ENCODE measurements at places on chromosomes 5 and 9.

- DNase-seq: no peak
These were observed 481.3 kb downstream of the DMRT2 start for GRCh38 chr9:1531424-1531823.

DNA sequence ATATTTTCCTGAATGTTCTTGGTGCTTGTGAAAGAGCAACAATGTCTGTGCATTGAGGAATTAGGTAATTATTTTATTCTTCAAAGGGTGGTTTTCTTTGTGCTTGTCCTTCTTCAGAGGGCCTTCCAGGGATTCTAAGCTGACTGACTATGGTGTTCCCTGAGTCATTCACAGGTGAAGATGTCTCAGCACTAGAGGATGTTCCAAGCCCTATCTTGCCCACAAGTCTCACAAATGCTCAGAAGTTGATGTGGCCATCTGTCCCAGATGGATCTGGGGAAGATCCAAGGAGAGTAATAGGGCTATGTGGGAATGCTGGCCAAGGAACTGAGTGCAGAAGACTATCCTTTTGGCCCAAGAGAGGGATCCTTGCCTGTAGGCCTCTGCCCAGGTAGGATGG lies 120.9 kb downstream of the ADAMTSL1 start:
- no peak for DNase-seq

GRCh38 chr5:175695161-175696126 lies 37.6 kb downstream of the HRH2 start:
- no peak for DNase-seq

- no peak for DNase-seq
These were observed 367.9 kb upstream of the GRAMD2B start for GRCh38 chr5:126055348-126055729.

DNA sequence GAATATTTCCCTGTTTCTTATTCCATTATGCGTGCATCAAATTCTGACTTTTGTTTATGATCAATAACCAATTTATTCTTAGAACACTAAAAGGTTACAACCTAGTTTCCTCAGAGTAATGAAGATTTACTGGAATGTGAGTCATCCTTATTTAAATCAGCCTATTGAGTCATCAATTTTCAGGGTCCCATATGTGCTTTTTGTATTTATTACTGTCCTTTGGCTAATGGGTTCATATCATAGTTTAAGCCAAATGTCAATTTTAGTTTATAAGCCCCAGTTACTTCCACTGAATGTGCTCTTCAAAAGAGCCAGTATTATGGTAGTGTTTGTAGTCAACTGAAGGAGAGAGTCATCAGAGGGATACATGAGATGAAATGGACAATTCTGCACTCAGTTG lies 359.2 kb downstream of the PRR16 start:
- peak; percentile 11 for DNase-seq

GRCh38 chr5:125483609-125484008 lies 737.2 kb upstream of the ZNF608 start:
- DNase-seq: no peak

DNA sequence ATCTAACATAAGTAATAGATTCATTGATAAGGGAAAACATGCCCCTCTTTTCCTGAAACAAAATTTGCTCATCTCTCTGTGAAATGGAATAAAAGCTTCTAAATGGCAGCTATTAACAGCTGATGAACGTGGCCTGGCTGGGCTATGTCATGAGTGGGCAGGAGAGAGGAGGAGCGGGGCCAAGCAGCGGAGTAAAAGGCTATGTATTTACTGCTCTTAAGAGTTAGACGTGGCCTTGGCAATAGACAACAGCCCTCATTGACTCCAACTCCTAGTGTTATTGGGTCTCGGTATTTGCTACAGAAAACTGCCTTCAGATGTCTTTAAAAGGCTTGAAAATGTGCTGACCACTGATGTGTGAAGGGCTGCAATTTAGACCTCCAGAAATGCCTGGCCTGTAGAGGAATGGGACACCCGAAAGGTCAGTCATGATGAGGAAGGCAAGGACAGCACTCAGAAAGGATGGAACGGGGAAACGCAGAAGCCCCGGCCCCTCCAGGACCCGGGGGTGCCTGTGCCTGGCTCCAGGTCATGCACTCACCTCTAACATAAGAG lies 116.8 kb downstream of the PDZD2 start:
- DNase-seq: no peak

- peak; percentile 28 for DNase-seq
These were observed 18.6 kb upstream of the NOTCH1 start for GRCh38 chr9:136564379-136564988.

GRCh38 chr5:156367597-156367996 lies 40.6 kb downstream of the SGCD start:
- peak; percentile 94 for DNase-seq

DNA sequence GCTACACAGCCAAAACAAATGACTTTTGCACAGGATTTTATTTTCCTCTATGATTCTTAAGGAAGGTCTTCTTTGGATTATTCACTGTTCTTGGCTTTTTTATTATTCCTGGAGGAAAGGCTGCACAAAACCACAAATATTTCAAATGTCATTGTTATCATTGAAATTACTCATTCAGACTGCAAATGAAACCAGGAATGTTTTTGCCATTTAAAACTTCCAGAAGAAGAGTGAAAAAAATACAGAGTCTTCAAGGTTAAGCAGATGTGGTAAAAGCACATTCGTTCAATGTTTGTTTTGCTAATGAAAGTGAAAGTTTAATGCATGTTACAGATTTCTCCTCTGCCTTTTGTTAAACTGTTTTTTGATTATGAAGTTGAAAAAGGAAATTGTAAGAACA lies 238.2 kb downstream of the TLE4 start:
- peak; percentile 88 for DNase-seq

- peak; percentile 17 for DNase-seq
These were observed 81.4 kb upstream of the RANBP6 start for GRCh38 chr9:6096821-6097220.

DNA sequence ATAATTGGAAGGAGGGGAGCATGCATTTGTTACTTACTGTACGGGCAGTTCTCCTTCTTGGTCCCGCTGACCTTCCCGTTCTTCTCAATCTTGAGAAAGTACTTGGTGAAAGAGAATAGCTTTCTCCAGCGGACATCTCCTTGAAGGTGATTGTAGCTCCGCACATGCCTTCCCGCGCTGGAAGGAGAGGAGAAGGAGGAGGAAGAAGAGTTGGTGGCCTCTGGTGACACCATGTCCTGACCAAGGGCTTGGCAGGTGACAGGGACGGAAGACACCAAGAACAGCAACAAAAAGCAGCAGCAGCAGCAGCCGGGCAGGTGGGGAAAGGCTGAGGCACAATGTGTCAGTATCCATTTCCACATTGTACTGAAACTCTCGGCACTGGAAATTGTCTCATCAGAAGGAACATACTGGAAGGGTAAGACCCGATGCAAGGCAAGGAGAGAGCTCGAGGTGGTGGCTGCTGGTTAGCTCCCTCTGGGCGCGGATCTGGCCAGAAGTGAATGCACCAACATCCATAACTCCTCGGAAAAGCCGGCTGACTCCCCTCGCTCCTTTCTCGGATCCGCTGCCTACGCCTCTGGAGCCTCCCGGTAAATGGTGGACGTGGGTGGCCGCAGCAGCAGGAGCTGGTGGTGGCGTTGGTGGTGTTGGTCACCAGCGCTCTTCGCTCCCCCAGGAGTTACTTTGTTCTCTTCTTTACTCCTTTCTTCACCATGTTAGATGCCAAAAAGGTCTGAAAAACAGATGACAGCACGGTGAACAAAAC lies 715 bp downstream of the FGF10 start:
- peak; percentile 3 for DNase-seq

DNA sequence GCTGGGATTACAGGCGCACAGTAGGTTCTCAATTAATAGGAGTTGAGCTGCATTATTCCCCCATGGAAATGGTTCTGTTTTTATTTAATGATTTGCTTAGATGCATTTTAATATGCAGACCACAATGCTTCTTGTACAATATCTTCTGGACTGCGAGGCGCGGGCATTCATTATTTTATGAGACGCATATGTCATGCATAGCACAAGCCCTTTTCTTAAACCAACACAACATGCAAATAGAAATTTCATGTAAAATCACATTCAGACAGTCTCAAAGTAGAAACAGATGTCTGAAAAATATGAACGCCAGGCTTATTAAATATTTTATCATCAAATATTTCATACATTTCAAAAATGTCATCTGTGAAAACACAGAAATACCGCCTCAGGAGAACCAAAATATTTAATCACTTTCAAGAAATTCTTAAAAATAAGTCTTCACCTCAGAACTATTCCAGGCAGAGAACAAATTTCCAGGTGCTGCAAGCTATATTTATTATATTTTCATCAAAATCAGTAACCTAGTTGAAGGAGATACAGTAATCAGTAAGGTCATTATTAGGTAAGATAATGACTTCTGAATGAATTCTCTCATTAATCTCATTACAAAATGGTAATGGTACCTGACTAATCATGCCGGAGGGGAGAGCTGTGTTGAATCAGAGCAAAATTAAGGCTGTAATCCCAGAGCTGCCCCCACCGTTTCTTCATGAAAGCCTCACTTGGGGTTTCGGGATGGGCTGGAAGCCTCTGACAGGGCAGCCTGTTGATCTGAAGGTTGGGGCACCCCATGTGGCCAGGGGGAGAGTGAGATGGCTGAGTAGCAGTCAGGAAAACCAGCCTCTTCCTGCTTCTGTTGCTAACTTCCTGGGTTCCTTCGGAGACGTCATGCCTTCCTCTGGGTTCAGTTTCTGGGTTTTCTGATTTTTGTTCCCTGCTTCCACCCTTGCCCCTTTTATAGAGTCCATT lies 133.9 kb upstream of the ZNF618 start:
- DNase-seq: no peak

- peak; percentile 69 for DNase-seq
These were observed 126.5 kb upstream of the PAPPA start for GRCh38 chr9:116027096-116027495.

DNA sequence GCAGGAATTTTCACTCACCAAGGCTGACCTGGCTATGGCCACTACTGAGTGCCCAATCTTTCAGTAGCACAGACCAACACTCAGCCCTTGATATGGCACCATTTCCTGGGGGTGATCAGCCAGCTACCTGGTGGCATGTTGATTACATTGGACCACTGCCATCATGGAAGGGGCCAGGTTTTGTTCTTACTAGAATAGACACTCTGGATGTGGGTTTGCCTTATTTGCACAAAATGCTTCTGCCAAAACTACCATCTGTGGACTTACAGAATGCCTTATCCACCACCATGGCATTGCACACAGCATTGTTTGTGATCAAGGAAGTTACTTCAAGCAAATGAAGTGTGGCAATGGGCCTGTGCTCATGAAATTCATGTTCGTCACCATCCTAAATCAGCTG lies 69.7 kb upstream of the SH3GL2 start:
- DNase-seq: no peak

GRCh38 chr9:73231203-73231602 lies 79.5 kb downstream of the ANXA1 start:
- no peak for DNase-seq

GRCh38 chr9:134434894-134435506 lies 108.7 kb downstream of the RXRA start:
- peak; percentile 97 for DNase-seq

DNA sequence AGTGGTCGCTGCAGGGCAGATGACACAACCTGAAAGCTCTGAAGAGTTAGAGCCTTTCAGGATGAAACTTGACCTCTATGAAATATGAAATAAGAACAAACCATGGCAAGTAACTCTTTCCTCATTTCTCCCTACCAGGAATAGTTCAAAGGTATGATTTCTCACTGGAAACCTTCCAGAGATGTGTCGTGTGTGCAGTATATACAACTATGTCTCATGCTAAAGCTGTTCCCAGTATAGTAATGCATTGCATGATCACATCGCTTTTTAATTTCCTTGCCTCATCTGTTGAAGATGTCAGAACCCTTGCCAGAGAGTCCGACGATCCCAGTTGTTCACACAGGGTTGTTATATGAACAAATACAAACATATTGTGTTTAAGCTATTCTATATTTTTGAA lies 45.8 kb upstream of the RGMB start:
- DNase-seq: peak; percentile 53

GRCh38 chr5:6435356-6435755 lies 13.3 kb upstream of the UBE2QL1 start:
- DNase-seq: no peak

DNA sequence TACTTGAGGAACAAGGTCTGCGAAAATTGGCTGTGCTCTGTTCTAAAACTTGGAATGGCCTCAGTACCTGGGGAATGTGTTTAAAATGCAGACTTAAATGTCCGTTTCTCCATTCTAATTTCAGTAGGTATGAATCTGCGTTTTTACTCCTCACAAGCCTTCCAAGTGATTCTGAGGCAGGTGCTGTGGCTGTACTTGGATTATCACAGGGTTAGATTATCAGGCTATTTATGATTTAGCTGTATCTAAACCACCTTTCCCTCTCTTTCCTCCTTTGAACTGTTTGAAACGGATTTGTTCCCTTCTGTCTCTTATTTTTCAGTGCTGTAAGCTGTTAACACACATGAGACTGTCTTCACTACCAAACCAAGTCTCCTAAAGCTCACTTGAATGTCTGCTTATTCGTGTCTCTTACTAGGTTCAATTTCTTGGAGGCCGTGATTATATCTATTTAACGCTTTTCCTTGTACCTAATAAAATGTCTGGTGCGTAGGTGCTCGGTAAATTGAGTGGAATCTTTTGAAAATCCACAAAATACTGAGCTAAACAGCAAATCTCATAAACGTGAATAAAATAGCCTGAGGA lies 714 bp upstream of the CETN3 start:
- no peak for DNase-seq

GRCh38 chr9:138103111-138103848 lies 225.7 kb downstream of the CACNA1B start:
- no peak for DNase-seq

GRCh38 chr5:95035891-95036685 lies 248.8 kb downstream of the MCTP1 start:
- no peak for DNase-seq

- DNase-seq: no peak
These were observed 10.7 kb downstream of the ARHGAP26 start for GRCh38 chr5:142780871-142781270.

DNA sequence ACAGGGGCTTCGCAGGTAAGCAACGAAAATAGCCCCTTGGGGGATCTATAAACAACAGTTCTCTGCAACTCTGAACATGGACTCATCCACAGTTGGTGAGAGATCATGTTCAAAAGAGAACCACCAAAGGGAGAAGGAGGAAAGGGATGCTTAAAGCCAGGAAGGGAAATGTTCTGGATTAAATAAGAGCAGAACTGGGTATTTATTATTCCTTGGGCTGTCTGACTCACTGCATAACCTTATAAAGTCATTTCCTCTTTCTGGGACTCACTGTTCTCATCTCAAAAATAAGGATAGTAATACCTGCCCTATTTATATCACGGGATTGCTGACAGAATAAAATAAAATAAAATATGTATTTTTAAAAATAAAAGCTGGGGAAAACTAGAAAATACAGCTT lies 11.2 kb upstream of the MARCHF3 start:
- peak; percentile 22 for DNase-seq

- DNase-seq: peak; percentile 72
These were observed 49.6 kb upstream of the ADRB2 start for GRCh38 chr5:148776780-148777179.

GRCh38 chr5:9473624-9474023 lies 72.3 kb downstream of the SEMA5A start:
- peak; percentile 73 for DNase-seq
